ENCODE measurements at places on chromosomes 2 and 18.
A peak's percentile ranks its signal among the peaks of the same experiment; 100 is the strongest.

GRCh38 chr2:131043199-131044074, 49.8 kb downstream of the FAM168B start:
- no peak for DNase-seq

DNA sequence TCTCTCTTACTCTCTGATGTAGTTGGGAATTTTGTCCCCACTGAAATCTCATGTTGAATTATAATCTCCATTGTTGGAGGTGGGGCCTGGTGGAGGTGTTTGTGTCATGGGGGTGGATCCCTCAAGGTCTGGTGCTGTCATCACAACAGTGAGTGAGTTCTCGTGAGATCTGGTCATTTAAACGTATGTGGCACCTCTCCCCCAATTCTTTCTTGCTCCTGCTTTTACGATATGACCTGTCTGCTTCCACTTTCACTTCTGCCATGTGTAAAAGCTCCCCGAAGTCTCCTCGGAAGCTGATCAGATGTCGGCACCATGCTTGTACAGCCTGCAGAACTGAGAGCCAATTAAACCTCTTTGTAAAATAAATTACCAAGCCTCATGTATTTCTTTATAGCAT, 337.8 kb upstream of the CDH2 start:
- DNase-seq = no peak

DNA sequence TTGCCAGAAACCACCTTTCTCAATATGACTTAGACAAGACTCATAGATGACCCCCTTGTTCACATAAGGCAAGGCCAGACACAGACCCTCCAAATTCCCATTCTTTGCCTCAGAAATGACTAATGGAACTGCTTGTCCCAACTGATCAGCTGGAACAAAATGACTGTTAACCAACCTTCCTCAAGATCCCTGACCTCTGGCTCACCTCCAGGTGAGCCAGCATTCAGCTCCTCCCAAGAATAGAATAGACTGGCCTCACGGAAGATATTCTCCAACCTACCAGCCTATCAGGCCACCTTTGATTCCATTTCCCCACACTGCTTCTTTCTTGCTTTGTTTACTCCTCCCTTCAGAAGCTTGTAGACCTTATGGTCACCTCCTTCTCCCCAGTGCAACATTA, 195.7 kb upstream of the VWC2L start:
- DNase-seq = no peak

DNA sequence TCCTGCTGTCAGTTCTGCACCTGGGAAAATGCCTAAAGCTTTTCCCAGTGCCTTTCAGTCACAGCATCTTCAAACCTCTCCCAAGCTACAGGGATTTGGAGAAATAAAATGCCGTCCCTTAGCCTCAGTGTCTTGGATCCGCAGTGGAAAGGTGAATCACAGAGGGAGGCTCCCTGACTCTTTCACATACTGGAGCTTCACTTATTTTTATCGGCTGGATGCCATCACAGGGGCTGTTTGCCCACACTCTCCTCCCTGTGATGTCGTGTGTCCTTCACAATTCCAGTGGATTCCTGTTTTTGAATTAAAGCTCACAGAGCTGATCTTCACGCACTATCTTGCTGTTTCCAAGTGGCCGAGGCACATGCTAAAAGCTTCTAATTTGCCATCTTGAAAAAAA, 1303.1 kb upstream of the DDX18 start:
- no peak for DNase-seq

- DNase-seq = peak; percentile 87
Measured at GRCh38 chr2:231713730-231714638, 5.7 kb downstream of the PTMA start.

DNA sequence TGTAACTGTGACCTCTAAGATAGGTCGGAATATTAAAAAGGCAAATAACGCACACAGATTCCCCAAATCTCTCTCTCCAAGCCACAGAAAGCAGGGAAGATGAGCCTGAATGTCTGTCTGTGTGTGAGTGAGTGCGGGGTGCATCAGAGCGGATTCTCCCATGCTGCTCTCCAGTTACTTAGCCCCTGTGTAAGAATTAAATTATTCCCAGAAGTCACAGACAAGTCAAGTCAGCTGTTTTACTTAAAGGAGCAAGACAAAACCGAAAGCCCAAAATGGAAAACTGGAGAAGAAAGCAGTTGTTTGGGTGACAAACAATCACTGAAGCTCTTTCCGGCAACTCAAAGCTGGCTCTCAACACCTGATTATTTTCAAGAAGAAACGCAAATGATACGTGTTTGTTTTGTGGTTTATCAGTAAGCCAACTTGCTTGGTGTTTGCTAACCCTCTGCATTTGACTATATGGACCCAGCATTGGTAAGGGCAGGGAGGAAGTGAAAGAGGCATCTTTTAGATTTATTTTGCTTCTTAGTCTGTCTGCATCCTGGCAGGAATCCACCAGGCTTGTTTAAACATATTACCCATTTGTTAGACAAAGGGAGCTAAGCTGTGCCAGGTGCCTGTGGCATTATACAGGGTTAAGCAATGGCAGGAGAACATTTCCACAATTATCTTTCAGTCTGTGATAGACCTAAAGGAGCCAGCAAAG, 121.5 kb upstream of the CREB1 start:
- no peak for DNase-seq

DNA sequence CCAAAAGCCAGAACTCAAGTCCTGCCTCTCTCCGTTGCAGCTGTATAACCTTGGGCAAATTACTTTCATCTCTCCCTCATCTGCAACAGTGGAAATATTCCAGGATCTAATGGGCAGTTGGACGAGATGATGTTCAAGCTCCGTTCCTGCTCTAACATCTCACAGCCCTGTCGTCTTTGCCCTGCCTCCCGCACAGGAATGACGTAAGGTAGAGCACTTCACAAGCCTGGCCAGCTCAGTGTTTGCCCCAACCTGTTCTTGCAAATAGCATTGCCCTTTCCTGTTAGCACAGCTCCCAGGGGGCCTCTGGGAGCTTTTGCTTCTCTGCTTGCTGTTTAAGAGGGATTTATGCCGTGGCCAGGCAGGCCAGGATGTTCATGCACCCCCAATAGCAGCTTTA, 107.9 kb downstream of the KLHL29 start:
- DNase-seq = no peak

DNA sequence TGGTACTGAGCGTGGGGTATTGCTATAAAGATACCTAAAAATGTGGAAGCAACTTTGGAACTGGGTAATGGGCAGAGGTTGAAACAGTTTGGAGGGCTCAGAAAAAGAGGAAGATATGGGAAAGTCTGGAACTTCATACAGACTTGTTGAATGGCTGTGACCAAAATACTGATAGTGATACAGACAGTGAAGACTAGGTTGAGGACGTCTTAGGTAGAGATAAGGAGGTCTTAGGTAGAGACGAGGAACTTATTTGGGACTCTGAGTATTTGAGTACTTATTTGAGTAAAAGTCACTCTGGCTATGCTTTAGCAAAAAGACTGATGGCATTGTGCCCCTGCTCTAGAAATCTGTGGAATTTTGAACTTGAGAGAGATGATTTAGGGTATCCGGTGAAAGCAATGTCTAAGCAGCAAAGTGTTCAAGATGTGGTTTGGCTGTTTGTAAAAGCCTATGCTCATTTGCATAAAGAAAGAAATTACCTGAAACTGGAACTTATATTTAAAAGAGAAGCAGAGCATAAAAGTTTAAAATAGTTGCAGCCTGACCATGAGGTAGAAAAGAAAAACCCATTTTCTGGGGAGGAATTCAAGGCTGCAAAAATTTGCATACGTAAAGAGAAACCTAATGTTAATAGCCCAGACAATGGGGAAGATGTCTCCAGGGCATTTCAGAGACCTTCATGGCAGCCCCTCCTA, 219.6 kb downstream of the PDE1A start:
- no peak for DNase-seq

GRCh38 chr2:233079953-233080835, 20.1 kb downstream of the INPP5D start:
- no peak for DNase-seq

DNA sequence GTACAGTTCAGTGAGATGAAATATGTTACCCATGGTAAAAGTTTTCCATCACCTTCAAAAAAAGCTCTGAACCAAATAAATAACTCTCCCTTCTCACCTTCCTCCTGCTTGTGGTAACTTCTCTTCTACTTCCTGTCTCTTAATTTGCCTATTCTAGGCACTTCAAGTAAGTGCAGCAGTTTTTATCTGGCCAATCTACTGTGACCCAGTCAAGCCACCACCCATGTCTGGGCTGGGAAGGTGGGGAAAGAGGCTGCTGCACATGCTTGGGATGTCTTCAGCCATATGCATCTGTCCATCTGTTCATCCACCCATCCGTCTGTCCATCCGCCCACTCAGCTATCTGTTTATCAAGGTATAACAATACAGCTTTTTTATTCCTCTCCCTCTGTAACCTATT, 31.6 kb downstream of the ZNF532 start:
- DNase-seq = no peak

DNA sequence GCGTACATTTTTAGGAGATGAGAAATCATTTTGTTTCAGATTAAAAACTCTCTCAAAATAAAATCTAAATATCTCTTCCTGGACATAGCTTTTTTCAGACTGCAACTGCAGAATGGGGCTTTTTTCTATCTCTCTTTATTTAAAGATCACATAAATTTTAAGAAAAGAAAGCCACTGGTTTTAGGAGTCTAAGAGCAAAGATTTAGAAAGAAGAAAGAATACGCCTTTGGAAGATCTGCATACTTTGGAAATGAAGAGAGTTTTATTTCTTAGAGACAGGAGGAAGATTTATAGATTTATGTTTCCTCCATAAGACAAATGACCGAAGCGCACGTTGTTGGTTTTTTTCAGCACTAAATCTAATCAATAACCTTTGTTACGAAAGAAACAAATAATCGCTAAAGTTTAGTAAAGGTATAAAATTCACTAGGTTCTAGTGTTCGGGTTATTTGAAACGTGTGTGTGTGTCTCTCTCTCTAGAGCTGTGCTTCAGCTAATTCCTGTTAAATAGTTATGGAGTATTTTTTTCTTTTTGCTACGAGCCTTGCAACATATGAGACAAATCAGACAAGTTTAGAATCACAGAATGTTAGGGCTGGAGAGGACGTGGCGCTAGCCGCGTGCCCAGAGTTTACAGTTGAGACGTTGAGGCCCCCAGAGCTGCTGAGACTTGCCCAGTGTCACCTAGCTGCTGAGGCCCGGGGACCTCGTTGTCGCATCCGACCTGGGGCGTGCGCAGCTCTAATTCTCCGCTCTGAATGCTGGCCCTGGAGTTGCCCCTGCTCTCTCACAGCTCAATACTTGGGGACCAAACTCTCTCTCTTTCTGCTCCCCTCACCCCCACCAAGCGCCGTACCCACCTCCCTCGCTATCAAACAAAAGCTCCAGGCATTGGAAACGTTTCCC, 69.9 kb downstream of the CTAGE1 start:
- DNase-seq = no peak

GRCh38 chr2:197515315-197515738, 539 bp upstream of the MOB4 start:
- no peak for DNase-seq

Data from activated CD8-positive, alpha-beta memory T cell treated with anti-CD3 and anti-CD28 coated beads for 1 hour (primary cell).